ENCODE measurements at places on chromosomes 1 and 21.

DNA sequence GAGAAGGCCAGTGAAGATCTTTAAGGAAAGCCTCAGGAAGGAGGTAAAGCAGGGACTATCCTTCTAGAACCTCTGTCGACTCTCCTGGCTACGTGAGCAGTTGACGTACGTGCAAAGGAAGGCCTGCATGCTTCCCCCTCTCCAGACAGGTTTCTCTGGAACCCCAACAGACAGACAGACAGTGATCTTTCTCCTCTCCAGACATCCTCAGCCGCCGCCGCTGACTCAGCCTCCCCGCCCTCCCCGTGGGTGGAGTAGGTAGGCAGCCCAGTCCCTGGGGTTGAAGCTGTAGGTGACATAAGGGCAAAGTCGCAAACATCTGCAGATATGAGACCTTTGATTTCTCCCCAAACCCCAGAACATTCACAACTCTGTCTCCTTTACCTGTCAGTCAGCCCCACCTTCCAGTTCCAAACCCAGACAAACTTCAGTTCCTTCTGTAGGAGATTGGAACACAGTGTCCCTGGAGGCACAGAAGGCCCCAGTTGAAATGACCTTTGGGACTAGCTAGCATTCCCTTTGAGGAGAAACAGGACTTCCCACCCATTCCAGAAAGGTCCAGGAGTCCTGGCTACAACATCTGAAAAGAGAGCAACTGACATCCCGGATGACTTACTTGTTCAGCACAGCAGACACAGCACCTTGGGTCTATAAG is 146.0 kb upstream of the JUN start:
- DNase-seq: no peak

DNA sequence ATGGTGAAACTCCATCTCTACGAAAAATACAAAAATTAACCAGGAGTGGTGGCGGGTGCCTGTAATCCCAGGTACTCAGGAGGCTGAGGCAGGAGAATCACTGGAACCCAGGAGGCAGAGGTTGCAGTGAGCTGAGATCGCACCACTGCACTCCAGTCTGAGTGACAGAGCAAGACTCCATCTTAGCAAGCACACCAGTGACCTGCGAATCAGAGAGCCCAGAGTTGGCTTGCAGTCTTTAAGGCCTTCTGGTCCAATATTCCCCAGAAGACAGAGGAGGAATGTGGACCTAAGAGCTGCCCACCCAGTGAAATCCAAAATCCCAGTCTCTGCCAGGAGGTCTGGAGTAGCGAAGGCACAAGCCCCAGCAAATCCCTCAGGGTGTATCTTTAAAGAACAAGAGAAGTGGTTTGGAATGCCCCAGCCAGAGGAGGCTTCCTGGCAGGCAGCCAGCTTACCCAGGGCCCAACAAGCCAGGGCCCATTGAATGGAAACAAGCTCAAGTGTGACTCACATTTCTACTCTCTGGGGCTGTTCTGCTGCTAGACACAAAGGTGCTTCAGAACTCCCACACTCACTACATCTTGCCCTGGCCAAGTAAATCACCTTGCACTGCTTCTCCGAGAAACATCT is 23.9 kb downstream of the GPR161 start:
- peak; percentile 57 for DNase-seq

GRCh38 chr1:154407198-154408091 is 2.3 kb downstream of the IL6R start:
- DNase-seq: peak; percentile 51

- DNase-seq: peak; percentile 37
Observed at GRCh38 chr1:42824481-42825035, 7.4 kb upstream of the SVBP start.

GRCh38 chr1:107862064-107862463 is 102.9 kb downstream of the VAV3 start:
- DNase-seq: peak; percentile 53

- DNase-seq: no peak
Observed at GRCh38 chr1:81695741-81696140, 105.0 kb upstream of the ADGRL2 start.
